Stimulated activated CD8-positive, alpha-beta memory T cell treated with anti-CD3 and anti-CD28 coated beads, Interleukin-2, amount 100 ng/mL, for 48 hours (primary cell): ENCODE measurements at places on chromosomes 2 and 18.

GRCh38 chr2:88669482-88670214, 21.8 kb upstream of the RPIA start:
- DNase-seq: no peak

- no peak for DNase-seq
These were observed 215.5 kb downstream of the CYP26B1 start for GRCh38 chr2:71932037-71932779.

DNA sequence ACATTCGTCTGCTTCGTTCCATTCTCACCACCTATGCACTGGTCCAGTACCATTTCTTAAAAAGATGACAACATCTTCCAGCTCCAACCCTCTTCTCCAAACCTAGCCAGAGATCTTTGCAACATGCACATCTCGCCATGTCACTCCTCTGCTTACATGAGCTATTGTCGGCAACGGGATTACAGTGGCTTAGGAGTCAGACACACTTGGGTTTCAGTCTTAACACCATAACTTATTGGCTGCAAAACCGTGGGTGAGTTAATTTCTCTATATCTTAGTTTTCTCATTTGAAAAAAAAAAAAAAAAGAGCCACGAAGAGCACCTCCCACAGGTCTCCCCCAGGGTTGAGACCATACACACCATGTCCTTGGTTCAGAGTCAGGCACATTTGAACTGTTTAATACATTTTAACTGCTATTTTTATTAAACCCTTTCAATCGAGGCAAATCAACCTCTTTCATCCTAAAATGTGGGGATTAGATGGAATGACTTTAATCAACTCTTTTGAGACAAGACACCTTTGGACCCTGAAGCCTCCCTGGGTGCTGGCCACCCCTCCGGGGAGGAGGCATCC, 889 bp downstream of the ANKRD29 start:
- no peak for DNase-seq

DNA sequence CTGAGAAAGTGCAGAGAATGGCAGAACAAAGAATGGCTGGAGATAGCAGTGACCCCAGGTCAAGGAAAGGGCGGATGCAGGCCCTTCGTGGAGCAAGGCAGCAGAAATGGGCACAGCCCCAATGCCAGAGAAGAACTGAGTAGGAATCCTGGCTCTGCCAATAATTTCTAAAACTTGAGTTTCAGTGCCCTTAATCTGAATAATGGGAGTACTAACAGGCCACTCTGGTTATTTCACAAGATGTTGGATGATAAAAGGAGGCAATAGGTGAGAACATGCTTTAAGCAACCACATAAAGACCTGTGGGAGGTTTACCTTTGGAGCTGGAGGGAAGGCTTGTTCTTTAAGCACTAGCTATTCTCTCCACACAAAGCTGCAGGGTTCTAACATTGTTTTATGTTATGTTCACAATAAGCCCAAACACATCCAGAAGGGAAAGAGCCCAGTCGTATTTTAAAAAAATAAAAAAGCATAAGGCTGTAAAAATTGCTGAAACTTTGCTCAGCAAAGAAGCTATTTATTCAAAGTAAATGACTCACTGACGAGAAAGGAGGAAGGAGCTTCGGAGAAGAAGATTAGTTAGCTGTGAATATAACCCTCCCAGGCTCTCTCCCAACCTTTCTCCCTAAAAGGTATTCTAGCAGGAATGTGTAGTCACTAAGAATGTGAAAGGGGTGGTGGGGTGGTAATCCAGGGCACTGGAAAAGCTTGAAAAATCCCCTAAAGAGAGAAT, 470.2 kb downstream of the TXNL1 start:
- DNase-seq: no peak

GRCh38 chr2:85247610-85248009, 80.2 kb downstream of the TGOLN2 start:
- no peak for DNase-seq

DNA sequence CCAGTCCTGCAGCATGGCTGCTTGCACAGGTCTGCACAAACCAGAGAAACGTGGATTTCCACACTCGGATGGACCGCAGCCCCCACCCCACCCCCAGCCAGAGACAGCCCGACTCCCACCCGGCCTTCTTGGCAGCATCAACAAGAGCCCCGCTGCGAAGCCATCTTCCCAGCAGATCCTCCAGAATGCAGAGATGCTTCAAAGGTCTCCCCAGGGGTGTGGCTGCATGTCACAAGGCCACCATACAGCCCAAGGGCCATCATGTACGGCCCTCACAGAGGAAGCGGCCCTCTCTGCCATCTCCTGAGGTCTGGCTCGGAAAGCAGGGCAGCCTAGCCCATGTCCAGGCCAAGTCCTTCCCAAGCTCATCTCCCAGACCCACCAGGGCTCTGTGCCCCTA, 11.5 kb downstream of the DNMT3A start:
- DNase-seq: no peak

GRCh38 chr2:123738643-123739042, 286.4 kb upstream of the CNTNAP5 start:
- DNase-seq: no peak

GRCh38 chr18:14974088-14974487, 226.1 kb downstream of the ANKRD30B start:
- no peak for DNase-seq

GRCh38 chr2:175976391-175977157, 25.5 kb downstream of the LNPK start:
- no peak for DNase-seq

GRCh38 chr2:119108186-119108585, 50.4 kb downstream of the C1QL2 start:
- DNase-seq: no peak

- no peak for DNase-seq
These were observed 197.2 kb upstream of the POU3F3 start for GRCh38 chr2:104656571-104657163.

DNA sequence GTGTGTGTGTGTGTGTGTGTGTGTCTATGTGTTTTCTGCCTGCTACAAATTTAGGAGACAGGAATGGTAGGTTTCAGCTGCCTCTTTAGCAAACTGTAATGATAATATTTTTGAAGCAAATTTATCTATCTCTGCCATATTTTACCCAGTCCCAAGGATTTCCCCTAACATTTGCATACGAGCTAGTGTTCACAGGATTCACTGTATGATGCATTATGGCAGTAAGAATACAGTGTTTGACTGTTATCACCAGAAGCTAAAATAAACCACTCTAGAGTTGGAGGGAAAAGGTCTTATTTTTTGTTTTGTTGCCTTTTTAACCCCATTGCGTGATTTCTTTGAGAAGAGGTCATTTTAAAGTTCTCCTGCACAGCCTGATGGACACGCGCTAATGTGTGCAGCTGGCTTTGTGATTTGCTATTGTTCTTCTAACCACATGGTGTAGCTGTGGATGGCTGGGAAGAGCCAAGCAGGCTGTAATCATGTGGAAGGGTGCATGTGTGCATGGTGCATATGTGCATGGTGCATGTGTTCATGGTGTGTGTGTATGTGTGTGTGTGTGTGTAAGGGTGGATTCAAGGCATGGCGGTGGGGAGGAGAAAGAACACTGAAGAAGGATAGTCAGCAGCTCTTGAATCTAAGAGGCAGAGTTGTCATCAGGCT, 62.4 kb downstream of the PLB1 start:
- DNase-seq: no peak

- DNase-seq: no peak
These were observed 42.2 kb downstream of the PHLPP1 start for GRCh38 chr18:62757399-62758010.

- peak; percentile 49 for DNase-seq
These were observed at the start of gene FHL2 for GRCh38 chr2:105398336-105399206. Gene FHL2 (minus strand): TSS chr2:105399051. CDS start chr2:105386516, 12,535 bp downstream.

DNA sequence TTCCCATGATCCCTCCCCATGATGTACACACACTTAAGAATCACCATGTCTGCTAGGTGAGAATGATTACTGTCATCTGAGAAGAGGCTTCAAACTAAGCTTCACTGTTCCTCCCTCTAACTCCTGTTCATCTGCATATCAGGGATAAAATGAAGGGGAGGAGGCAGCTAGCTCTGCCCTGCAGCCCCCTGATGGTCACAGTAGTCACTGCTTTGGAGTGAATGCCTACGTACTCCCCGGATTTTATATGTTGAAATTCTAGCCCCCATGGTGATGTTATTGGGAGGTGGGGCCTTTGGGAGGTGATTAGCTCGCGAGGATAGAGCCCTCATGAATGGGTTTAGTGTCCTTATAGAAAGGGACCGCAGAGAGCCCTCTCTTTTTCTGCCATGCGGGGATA, 156.4 kb downstream of the NCKAP5 start:
- no peak for DNase-seq
